ENCODE measurements at places on chromosomes 13 and 19.
A peak's percentile ranks its signal among the peaks of the same experiment; 100 is the strongest.

DNA sequence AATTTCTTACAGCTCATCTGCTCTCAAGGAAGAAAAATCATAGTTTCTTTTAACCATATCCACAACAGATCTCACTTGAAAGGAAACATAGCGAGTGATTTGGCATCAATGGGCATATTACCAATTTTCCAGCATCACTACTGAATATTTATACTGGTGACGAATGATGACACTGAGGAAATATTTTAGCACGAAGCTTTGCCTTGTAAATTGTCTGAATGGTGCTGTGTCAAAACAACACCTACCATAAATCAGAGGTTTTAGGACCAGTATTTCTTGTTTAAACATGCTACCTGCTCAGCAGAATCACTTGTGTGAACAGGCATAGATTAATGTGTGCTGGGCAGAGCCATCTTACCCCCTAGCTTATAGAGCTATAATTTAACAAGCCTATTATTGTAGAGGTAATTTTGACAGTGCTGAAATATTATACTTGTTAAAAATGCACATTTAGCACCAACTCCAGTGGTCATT, 146.8 kb downstream of the ABCC4 start:
- no peak for DNase-seq

GRCh38 chr19:5877427-5877826, 7.1 kb upstream of the FUT5 start:
- DNase-seq: no peak

GRCh38 chr13:20939662-20940061, 37.1 kb upstream of the XPO4 start:
- DNase-seq: no peak

DNA sequence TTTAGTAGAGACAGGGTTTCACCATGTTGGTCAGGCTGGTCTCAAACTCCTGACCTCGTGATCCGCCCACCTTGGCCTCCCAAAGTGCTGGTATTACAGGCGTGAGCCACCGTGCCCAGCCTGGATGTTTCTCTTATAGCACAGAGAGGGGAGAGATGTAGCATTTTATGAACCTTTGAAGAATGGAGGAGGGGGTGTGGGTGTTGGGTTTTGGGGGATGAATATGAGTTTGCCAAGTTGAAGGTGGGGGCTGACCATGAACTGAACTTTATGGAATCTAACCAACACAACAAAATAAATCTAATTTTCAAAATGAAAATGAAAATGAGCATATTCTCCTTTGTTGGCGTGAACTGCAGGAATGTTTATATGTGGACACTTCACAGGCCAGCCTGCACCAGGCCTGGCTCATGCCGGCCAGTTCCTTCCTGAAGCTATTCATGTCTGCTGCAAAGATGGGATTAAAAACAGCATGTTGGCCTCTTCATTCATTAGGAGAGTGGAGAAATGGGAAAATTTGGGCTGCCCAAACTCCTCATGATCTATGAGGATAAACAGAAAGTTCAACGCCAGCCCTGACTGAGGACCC, 39.5 kb upstream of the HOMER3 start:
- DNase-seq: no peak

- DNase-seq: no peak
These were observed 8.3 kb downstream of the RYR1 start for GRCh38 chr19:38441657-38442348.

DNA sequence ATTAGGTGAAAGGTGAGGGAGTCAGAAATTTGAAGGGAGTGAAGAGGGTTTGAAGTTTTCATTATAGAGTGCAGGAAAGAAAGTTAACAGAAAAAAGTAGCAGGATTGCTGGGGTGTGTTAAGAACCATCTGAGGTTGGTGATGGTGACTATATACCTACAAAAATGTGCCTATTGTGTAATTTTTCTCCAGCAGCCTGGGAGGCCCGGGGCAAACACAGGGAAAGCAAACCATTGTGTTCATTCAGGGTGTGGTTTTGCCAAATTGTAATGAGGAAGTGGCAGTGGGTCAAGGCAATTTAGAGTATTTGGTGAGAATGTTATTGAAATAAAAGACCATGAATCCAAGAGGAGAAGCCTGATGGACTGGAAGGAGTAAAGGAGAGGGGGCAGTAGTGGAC, 8.2 kb upstream of the SUCLA2 start:
- no peak for DNase-seq

DNA sequence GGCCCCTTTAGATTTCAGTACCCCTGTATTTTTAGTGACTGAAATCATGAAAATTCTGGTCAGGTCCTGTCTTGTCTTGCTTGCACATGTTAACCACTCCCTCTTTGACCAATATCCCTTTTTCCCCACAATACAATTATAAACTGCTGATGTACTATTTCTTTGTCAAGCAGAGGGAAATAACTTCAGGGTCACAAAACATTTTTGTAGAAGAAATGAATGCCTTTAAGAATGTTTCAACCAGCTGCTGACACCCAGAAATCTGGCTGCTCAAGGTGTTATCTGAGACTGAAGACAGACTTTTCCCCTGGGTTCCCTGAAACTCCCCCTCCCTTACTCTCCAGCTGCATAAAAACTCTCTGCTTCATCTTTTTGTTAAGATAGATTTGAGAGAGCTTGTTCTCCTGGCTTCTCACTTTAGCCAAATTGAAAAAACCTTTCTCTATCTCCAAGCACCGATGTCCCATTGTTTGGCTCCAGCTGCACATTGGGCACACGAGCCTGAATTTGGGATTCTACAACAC, 18.4 kb upstream of the ACOD1 start:
- no peak for DNase-seq

DNA sequence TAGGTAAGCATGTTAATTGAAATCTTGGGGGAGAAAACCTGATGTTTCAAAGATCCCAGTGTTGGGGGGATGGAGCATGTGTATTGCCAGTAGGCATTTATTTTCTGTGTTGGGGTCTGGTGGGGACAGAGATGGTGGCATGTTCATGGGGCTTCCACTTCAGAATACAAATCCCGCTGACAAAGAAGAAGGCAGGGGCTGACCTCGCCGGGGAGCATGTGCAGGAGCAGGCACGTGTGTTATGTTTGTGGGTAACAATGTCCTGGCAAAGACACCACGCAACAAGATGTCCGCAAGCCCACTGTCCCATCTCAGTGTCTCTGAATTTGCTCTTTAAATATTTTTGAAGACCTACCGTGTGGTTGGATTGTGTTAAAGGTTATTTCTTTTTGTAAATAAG, 164.5 kb downstream of the TEX29 start:
- DNase-seq: no peak

GRCh38 chr13:67193979-67194378, 36.2 kb downstream of the PCDH9 start:
- DNase-seq: no peak

DNA sequence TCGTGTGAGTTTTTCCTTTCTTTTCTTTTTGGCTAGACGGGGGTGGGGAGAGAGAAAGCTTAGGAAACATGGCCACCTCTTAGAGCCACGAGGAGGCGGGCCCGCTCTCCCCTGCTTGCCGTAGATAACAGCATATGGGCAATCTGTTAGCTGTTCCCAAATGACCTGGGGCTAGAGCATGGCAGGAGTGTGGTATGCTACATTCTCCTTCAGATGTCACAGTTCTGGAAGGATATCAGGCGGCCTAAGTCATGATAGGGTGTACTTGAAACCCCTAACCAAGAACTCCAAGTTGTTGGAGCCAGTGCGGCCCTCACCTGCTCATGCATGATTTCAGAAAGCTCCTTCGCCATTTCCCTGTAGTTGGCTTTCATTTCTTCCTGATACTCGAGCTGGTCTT, 44.3 kb upstream of the SLC15A1 start:
- no peak for DNase-seq

DNA sequence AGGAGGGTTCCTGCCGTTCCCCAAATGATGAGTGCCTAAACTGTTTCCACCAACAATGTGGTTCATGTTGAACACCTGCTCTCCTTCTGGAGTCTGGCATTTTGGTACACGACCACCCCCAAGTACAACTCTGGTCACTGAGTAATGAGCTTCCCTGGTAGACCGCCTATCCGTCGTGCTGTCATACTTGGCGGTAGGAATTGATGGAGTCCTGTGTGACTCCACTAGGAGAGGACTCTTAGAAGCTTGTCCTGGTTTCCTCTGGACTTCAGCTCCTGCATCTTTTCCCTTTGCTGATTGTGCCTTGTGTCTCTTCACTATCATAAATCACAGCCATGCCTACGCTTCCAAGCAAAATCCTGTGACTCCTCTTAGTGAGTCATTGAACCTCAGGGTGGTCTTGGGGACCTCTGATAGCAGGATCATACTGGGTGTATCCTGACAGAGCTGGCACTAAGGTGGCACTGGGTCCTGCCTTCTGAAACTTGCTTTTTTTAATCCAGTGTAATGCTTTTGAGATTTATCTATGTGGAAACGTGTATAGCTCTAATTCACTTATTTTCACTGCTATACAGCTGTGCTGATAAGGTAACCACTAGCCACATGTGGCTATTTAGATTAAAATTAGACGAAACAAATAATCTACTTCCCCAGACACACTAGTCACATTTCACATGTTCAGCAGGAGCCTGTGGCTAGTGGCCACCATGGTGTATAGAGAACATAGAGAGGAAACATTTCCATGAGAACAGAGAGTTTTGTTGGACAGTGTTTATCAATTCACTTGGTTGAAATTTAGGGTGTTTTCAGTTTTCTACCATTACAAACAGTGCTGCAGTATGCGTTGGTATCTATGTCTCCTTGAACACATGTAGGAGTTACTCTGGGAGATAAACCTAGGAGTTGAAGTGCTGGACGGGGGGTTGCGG, 6.1 kb upstream of the ASF1B start:
- no peak for DNase-seq

DNA sequence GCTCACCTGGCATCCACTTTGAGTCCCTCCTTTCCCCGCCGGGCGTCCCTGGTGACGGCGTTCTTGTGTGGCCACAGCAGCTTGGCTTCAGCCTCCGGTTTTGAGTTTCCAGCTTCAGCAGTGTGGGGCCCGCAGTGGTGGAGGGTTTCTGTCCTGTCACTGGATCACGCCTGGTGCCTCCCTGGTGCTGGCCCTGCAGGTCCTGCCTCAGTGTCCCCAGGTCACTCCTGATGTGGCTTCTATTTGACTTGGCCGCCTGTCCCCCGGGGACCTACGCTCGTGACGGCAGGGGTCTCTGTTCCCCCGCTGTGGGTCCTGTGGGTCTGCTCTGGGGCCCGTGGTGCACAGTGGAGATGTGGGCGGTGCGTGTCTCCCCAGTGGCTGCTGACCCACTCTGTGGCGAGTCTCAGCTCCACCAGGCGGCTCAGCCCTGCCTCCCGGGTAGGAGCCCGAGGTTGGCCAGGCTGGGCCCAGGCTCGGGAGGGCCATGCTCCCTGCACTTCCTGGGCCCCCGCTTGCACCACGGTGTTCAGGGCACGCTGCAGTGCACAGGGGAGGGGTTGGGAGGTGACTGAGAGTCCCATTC, 1.9 kb downstream of the ATP4B start:
- DNase-seq: no peak

DNA sequence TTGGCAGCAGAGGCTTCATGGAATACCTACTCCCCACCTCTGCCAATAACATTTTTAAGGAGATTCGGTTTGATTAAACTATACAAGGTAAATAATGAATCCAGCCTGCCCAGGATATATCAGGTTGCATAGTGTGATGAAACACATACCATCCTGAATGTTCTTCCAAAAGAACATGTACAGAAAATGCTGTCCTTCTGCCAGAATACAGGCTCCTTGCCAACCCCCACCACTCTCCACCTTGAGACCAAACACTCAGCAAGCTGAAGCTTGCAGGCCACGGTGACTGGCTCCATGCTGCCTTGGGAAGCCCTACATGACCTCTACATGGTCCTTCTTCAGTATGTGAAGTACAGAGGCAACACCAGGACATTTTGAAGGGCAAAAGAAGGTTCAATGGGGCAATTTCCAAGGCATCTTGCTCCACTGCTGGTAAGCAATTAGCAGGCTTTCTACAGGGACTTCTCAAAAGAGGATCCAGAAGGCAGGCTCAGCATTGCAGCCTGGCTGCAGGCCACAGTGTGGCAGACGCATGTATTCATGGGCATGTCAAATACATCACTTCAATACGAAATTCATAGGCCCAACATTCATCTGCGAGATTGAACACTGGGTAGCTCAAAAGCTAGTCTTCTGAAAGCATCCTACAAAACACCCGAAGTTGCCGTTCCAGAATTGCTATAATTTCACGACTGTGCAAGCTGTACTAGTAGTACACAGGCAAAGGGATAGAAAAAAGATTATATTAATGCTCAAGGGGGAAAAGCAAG, 62.4 kb upstream of the SERP2 start:
- DNase-seq: peak; percentile 74

DNA sequence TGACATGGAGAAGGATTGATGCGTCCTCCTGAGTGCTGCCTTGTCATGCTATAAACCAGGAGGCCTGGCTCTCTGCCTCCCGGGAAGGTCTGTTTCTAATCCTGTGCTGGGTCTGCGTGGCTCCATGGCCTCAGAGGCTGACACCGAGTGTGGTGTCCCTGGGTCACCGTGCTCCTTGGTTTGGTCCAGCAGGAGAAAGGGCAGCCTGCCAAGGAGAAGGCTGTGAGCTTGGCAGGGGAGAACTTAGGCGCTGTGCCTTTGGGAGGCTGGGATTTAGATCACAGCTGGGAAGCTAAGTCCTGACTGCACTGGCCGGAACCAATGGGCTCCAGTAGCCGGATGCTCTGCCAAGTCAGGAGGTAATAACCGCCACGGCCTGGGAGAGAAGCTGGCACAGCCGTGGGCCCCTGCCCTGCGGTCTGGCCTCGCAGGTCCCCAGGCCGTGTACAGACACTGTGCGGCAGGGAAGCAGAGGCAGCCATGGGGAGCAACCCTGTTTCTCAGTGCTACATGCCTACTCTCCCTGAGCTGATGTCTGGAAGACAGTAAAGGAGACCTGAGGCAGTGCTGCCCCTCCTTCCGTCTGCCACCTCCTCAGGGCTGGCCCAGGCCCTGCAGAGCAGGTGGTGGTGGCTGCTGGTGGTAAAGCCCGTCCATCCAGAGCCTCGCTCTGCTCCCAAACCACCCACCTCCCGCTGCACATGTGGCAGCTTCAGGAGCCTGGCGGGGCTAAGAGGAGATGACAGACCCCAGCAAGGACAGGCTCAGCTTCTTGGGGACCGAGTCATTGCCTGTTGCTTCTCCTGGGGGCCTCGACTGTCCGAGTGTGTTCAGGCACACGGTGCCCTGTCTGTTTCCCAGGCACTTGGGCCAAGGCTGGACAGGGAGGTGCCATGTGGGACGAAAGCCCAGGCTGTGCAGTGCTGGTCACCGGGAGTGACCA, 44.9 kb downstream of the C13orf46 start:
- DNase-seq: no peak

GRCh38 chr13:38767506-38768265, 80.8 kb downstream of the FREM2 start:
- no peak for DNase-seq
